ENCODE measurements at places on chromosomes 1 and 21. TPM values are rescaled to one million over a fixed set of nuclear protein-coding genes. Genes with fewer than 3 reads are reported as not detected.

- peaks cover 28% of the 10 kb centered on the region for H3K4me1 ChIP-seq
- H3K27ac ChIP-seq, result peak overlapping the region; percentile 51
- H3K36me3 ChIP-seq, result no peaks in the 10 kb centered on the region
- no peak overlapping the region for H3K4me3 ChIP-seq
- DNase-seq, result no peak
- H3K27me3 ChIP-seq, result no peaks in the 10 kb centered on the region
Observed at GRCh38 chr21:45091550-45092322, 17.4 kb downstream of the ADARB1 start.

- no peaks in the 10 kb centered on the region for H3K4me1 ChIP-seq
Observed at GRCh38 chr1:222048094-222048595, 306.3 kb upstream of the DUSP10 start.

DNA sequence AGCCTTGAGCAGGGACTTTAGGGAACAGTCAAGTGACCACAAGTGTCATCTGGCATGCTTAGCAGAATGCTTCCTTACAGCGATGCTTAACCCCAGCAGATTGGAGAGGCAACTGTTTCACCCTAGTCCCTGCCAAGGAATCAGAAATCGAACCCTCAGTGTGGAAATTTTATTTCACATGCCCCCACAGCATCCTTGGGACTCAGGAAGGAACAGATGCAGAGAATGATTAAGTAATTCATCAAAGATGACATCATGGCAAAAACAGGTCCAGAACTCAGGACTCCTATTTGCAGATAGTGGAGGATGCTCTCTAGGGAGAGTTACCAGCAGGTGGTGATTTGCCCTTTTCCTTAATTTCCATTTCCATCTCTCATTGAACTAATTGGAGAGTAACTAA lies 333.0 kb upstream of the KAZN start:
- no peak for DNase-seq
- H3K36me3 ChIP-seq, result no peaks in the 10 kb centered on the region
- H3K27me3 ChIP-seq, result no peaks in the 10 kb centered on the region

- H3K4me1 ChIP-seq, result peaks cover 13% of the 10 kb centered on the region
- no peak overlapping the region for H3K27ac ChIP-seq
- H3K36me3 ChIP-seq, result no peaks in the 10 kb centered on the region
- no peak overlapping the region for H3K4me3 ChIP-seq
Observed at GRCh38 chr1:204093421-204093717, 20.5 kb downstream of the SOX13 start.

DNA sequence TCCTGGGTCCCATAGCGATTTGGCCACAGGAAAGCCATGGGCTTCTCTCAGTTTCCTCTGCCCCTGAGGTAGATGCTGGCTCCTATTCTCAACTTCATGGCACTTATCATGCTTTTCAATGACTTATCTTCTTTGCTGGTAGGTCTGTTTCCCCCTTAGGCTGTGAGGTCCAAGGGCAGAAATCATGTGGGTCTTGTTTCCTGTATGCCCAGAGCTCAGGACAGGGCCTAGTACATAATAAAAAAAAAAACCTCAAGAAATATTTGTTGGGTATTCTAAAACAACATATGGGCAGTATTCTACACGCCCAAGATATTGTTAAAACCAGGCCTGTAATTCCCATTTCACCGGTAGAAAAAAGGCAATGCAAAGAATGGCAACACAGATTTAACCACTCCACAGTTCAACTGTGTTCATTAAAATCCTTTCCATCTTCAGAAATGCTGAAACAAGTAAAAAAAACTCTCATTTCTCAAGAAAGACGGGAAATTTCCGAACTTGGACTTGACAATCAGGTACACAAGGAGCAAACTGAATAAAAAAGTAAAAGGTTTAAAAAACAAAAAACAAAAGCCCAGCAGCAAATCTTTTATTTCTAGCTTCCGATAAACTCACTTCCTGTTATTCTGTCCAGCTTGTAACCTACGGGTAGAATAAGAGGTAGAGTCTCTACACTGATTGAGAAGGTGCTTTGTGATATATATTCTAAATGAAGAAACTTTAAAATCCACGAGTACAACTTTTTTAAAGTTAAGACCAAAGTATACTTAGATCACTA lies 6.3 kb upstream of the TDRD10 start:
- peaks cover 5% of the 10 kb centered on the region for H3K4me1 ChIP-seq
- no peak for DNase-seq
- H3K4me3 ChIP-seq, result no peak overlapping the region
- peak overlapping the region; percentile 41 for H3K27ac ChIP-seq
- no peaks in the 10 kb centered on the region for H3K36me3 ChIP-seq

- no peak overlapping the region for H3K4me3 ChIP-seq
- no peaks in the 10 kb centered on the region for H3K36me3 ChIP-seq
- no peaks in the 10 kb centered on the region for H3K4me1 ChIP-seq
- no peaks in the 10 kb centered on the region for H3K27me3 ChIP-seq
- DNase-seq, result no peak
Observed at GRCh38 chr1:69230208-69230607, 337.5 kb upstream of the LRRC7 start.

DNA sequence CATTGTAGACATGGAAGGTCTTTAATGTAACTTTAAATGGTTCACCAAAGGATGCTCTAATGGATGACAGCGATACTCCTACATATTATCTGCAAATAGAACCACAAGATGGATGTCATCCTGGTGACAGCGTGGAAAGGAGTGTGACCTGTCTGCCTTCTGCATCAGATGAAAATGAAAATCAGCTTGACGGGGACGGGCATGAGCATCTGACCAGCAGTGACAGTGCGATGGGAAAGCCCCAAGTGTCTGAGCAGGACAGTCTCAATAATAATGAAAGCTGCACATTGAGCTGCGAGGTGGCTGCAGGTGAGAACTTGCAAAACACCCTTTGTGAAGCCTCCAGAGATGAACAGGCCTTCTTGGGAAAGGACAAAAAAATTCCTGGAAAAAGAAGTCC lies 25.2 kb downstream of the CNST start:
- no peaks in the 10 kb centered on the region for H3K4me1 ChIP-seq
- H3K36me3 ChIP-seq, result peaks cover 25% of the 10 kb centered on the region
- H3K4me3 ChIP-seq, result no peak overlapping the region
- no peak overlapping the region for H3K27ac ChIP-seq
- no peaks in the 10 kb centered on the region for H3K27me3 ChIP-seq
- no peak for DNase-seq

- H3K4me3 ChIP-seq, result no peak overlapping the region
- no peaks in the 10 kb centered on the region for H3K36me3 ChIP-seq
- H3K27me3 ChIP-seq, result no peaks in the 10 kb centered on the region
- DNase-seq, result no peak
Observed at GRCh38 chr1:155122308-155122707, 5.4 kb upstream of the EFNA1 start.

- H3K36me3 ChIP-seq, result peaks cover 87% of the 10 kb centered on the region
- no peak for DNase-seq
- H3K27ac ChIP-seq, result no peak overlapping the region
- H3K4me1 ChIP-seq, result no peaks in the 10 kb centered on the region
- H3K4me3 ChIP-seq, result no peak overlapping the region
- H3K27me3 ChIP-seq, result no peaks in the 10 kb centered on the region
Observed at GRCh38 chr1:40742363-40743061, 41.1 kb upstream of the KCNQ4 start.

- no peak for DNase-seq
- H3K4me3 ChIP-seq, result no peak overlapping the region
- H3K27me3 ChIP-seq, result no peaks in the 10 kb centered on the region
- no peak overlapping the region for H3K27ac ChIP-seq
Observed at GRCh38 chr1:223052931-223053330, 90.1 kb downstream of the TLR5 start.

GRCh38 chr21:38814126-38815059 lies 8.7 kb downstream of the ETS2 start:
- H3K4me1 ChIP-seq, result peaks cover 95% of the 10 kb centered on the region
- H3K4me3 ChIP-seq, result no peak overlapping the region
- no peaks in the 10 kb centered on the region for H3K27me3 ChIP-seq

GRCh38 chr1:58818075-58818474 lies 34.2 kb upstream of the JUN start:
- no peaks in the 10 kb centered on the region for H3K27me3 ChIP-seq
- H3K27ac ChIP-seq, result no peak overlapping the region
- no peak overlapping the region for H3K4me3 ChIP-seq
- peaks cover 34% of the 10 kb centered on the region for H3K4me1 ChIP-seq
- DNase-seq, result no peak
- no peaks in the 10 kb centered on the region for H3K36me3 ChIP-seq

- H3K27ac ChIP-seq, result no peak overlapping the region
- H3K4me3 ChIP-seq, result no peak overlapping the region
- no peaks in the 10 kb centered on the region for H3K27me3 ChIP-seq
- H3K36me3 ChIP-seq, result no peaks in the 10 kb centered on the region
Observed at GRCh38 chr1:112402682-112403643, 6.9 kb downstream of the CTTNBP2NL start.

DNA sequence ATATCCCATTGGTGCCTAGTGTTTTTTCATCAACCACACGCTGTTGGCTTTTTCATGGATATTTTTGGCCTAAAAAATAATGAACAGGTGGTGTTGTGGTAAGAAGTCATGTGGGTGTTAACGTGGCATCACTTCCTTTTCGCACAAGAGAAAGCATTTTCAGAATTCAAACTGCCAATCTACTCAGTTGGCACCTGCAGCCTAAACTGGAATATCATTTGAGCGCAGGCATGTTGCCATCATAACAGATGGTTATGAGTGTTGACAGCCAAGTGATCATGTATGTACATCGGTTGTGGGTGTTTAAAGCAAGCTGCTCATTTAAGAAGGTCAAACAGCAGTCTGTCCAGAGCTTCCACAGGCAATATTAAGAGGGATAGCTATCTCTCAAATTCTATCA lies 1963.0 kb downstream of the NCAM2 start:
- no peaks in the 10 kb centered on the region for H3K36me3 ChIP-seq
- DNase-seq, result no peak
- no peaks in the 10 kb centered on the region for H3K27me3 ChIP-seq
- H3K4me3 ChIP-seq, result no peak overlapping the region

DNA sequence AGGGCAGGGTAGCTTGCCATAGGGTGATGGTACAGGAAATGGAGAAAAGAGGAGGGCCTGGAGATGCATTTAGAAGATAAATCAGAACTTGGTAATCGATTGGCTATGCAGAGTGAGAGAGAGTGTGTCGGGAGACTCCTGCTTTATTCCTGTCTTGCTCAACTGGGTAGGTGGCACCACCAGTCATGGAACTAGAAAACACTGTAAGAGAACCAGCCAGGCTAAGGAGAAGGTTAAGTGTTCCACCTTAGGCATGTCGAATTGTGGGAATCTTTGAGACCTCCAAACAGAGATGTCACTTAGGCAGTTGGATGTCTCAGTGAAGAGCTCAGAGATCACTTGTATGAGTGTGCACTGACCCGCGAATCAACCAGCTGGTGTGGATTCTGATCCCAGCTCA lies 28.7 kb upstream of the RD3 start:
- H3K4me1 ChIP-seq, result peaks cover 3% of the 10 kb centered on the region
- H3K27me3 ChIP-seq, result no peaks in the 10 kb centered on the region
- no peak overlapping the region for H3K4me3 ChIP-seq
- H3K27ac ChIP-seq, result no peak overlapping the region
- H3K36me3 ChIP-seq, result no peaks in the 10 kb centered on the region
- DNase-seq, result no peak

DNA sequence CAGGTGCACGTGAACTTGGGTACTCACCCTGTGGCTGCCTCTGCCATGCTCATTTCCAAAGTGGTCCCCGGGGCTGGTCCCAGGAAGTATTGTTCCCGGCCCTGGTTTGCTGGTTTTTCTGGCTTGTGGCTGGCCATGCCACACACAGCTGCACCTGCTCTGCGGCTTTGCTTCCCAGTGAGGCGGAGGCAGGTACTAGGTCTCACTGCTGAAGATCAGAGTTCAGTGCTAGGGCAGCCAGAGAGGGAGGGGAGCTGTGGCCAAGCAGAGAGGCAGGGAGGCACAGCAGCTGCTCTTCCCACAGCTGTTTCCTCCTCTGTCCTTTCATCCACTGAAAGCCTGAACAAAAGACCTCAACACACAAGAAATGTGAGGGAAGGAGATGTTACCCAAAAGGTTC lies 30.5 kb downstream of the ENO1 start:
- H3K27me3 ChIP-seq, result no peaks in the 10 kb centered on the region
- H3K27ac ChIP-seq, result no peak overlapping the region
- no peak overlapping the region for H3K4me3 ChIP-seq
- no peak for DNase-seq
- H3K36me3 ChIP-seq, result no peaks in the 10 kb centered on the region

- no peak overlapping the region for H3K27ac ChIP-seq
- H3K4me3 ChIP-seq, result no peak overlapping the region
- no peaks in the 10 kb centered on the region for H3K27me3 ChIP-seq
- H3K4me1 ChIP-seq, result no peaks in the 10 kb centered on the region
Observed at GRCh38 chr1:184941410-184941733, 32.9 kb downstream of the NIBAN1 start.

- H3K4me1 ChIP-seq, result no peaks in the 10 kb centered on the region
- H3K36me3 ChIP-seq, result no peaks in the 10 kb centered on the region
- peaks cover 7% of the 10 kb centered on the region for H3K27me3 ChIP-seq
Observed at GRCh38 chr1:37257646-37258045, 216.7 kb upstream of the ZC3H12A start.

DNA sequence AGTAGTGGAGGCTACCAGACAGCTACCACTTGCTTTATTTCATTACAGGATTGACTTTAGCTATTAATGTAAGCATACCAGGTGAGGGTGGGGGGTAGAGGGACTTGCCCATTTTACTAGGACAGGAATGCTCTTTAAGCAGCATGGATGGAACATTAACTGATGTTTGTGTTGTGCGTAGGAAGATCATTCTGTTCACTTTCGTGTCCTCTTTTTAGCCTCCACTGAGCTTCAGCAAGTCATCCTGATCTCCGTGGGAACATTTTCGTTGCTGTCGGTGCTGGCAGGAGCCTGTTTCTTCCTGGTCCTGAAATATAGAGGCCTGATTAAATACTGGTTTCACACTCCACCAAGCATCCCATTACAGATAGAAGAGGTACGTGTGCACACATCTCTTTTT lies 29.3 kb downstream of the IFNGR2 start:
- DNase-seq, result no peak
- H3K36me3 ChIP-seq, result peaks cover 11% of the 10 kb centered on the region
- no peaks in the 10 kb centered on the region for H3K27me3 ChIP-seq
- peaks cover 40% of the 10 kb centered on the region for H3K4me1 ChIP-seq
- H3K4me3 ChIP-seq, result no peak overlapping the region

- H3K36me3 ChIP-seq, result peaks cover 4% of the 10 kb centered on the region
- no peak overlapping the region for H3K4me3 ChIP-seq
- no peaks in the 10 kb centered on the region for H3K27me3 ChIP-seq
- H3K27ac ChIP-seq, result no peak overlapping the region
- no peaks in the 10 kb centered on the region for H3K4me1 ChIP-seq
Observed at GRCh38 chr1:37822906-37823815, 15.2 kb upstream of the YRDC start.

Gene CDC7
- total RNA-seq, result 2.0 TPM

Gene SLC6A17
- 0.19 TPM for total RNA-seq

Gene BEST4
- 0.26 TPM for total RNA-seq

Gene BRINP2
- not detected for total RNA-seq

Gene EDARADD
- 4.8 TPM for total RNA-seq

Gene HHAT
- 4.4 TPM for total RNA-seq

Gene ANXA9
- 5.3 TPM for total RNA-seq
